AG04450 (cell line): ENCODE measurements at places on chromosomes 1 and 21. TPM values are rescaled to one million over a fixed set of nuclear protein-coding genes. Genes with fewer than 3 reads are reported as not detected.

CYP4X1 gene
- polyA plus RNA-seq: not detected in 2 replicates

FOXJ3 gene
- 31.4 and 36.2 TPM in 2 replicates for polyA plus RNA-seq

TMPRSS2 gene
- polyA plus RNA-seq: not detected in 2 replicates

CFAP141 gene
- polyA plus RNA-seq: not detected in 2 replicates

SMIM1 gene
- polyA plus RNA-seq: 1.1 and 2.5 TPM in 2 replicates

CELA3B gene
- not detected in 2 replicates for polyA plus RNA-seq

GBP7 gene
- polyA plus RNA-seq: not detected in 2 replicates

IGSF21 gene
- polyA plus RNA-seq: not detected in 2 replicates

ECE1 gene
- polyA plus RNA-seq: 145 and 161 TPM in 2 replicates
